ENCODE measurements at places on chromosomes 4 and X.

DNA sequence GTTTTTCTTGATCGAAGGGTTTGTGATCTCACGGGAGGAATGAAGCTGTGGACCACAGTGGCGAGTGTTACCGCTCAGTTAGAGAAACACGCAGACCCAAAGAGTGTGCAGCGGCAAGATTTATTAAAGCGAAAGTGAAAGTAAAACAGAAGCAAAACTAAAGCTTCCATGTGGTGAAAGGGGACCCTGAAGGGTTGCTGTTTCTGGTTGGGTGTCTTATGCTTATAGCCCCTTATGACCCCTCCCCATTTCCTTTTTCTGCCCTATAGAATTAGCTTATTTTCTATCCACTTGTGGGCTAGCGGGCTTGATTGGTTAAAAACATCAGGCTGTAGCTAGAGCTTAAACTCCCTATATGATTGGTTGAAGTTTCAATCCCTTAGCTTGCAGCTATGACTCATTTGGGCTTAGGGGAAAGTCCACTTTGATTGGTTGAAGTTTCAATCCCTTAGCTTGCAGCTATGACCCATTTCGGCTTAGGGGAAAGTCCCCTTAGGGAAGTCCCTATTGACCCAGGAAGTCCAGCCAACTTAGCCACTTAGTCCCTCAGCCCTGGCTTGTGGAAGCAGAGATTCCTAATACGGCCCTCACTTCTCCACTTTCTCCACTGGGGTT lies 171.2 kb upstream of the NWD2 start:
- no peak for DNase-seq

GRCh38 chr4:136103616-136104015 lies 1428.7 kb downstream of the PCDH18 start:
- DNase-seq, result no peak

DNA sequence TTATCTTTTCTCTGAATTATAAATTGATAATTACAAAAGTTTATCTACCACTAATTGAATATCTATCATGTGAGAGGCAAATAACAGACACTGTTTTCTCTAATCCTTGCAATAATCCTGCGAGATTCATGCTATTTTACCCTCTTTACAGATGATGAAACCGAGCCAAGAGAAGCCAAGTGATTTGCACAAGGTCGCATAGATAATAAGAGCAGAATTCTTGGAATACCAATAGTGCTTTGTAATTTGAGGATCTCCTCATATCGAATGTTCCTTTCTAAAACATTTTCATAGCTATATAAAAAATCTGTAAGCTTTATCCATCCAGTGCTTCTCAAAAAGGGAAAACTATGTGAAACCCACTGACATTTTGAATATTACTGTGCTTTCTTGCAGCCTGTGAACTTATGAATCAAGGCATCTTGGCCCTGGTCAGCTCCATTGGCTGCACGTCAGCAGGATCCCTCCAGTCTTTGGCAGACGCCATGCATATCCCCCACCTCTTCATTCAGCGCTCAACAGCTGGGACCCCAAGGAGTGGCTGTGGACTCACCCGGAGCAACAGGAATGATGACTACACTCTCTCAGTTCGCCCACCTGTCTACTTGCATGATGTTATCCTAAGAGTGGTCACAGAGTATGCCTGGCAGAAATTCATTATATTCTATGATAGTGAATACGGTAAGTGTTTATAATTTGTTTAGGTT lies 743.8 kb upstream of the ATOH1 start:
- DNase-seq, result no peak

GRCh38 chr4:142353149-142353738 lies 492.9 kb downstream of the INPP4B start:
- no peak for DNase-seq

DNA sequence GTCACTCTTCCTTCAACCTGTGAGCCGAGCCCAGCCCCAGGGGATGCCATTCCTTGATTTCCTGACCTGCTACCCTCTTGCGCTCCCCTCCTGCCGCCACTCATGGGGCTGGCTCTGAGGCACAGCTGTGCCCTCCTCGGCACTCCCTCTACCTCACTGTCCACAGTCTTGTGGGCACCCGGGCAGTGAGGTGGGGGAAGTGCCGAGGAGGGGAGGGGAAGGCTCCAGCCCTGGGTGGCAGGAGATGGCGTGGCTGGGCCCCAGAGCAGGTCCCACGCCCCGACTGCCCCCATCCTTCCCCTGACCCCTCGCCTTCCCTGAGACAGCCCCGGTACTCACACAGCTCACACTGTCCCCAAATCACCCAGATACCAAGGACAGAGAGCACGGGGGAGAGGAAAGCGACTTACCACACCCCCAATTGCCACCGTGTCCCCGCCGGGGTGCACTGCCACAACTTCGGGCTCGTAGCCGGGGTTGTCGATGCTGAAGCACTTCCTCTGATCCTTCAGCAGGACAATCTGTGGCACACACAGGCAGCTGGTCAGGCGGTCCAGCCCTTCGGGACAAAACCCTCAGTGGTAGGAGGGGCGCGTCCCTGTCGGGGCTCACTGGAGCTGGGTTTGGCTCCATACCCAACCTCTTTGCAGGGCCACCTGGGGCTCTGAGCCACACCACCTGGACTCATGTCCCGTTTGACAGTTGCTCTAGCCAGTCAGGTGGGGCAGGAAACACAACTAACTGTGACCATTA lies 37.9 kb downstream of the WDR1 start:
- DNase-seq, result no peak

DNA sequence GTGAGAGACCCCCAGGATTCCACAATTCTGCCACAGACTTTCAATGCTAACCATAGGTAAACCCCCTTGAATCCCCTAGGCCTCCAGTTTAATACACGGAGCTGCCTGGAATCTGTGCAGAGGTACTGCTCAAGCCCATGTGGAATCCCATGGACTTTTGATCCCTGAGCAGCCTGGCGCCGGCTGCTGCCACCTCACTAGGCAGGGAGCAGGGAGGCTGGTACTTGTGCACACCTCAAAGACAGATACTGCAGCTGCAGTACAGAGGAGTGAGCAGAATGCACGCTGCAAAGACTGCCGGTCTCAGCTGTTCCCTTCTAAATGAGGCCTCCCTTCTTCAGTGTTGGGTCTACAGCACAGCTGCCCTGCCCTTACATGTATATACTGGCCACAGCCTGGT lies 79.4 kb downstream of the RPS6KA6 start:
- no peak for DNase-seq

- no peak for DNase-seq
Measured at GRCh38 chr4:181181331-181181730, 1061.9 kb upstream of the TENM3 start.

- peak; percentile 38 for DNase-seq
Measured at GRCh38 chrX:154013614-154014360, 5.9 kb downstream of the IRAK1 start.

GRCh38 chrX:46841346-46841745 lies 4.5 kb downstream of the RP2 start:
- no peak for DNase-seq

DNA sequence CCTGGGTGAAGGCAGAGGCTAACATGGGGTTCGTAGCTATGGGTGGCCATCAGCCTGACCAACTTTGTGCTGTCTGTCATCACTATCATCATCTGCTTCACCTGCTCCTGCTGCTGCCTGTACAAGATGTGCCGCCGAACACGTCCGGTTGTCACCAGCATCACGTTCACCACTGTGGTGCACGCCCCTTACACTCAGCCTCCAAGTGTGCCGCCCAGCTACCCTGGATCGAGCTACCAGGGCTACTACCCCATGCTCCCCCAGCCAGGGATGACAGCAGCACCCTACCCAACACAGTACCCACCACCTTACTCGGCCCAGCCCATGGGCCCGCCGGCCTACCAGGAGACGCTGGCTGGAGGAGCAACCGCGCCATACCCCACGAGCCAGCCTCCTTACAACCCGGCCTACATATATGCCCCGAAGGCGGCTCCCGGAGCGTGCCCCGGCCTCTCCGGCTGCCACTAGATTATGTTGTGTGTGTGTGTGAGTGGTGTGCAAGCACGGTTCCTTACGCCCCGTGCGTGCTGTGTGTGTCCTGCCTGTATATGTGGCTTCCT lies 238.1 kb upstream of the ZCCHC13 start:
- DNase-seq, result no peak

DNA sequence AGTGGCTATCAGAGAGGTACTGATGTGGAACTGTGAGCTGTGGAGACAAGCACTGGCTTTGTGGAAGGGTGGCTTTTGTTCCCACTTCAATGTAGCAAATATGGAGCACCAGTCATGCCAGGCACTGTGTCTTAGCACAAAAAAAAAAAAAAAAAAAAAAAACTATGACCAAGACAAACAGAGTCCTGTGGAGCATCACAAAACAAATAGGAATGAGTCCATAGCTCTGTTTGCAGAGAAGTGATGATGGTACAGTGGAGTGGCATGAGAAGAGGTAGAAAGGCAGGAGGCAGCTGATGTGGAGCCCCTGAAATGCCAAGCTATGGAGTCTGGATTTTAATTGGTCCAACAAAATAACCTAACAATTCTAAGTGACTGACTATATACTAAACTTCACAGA lies 116.9 kb downstream of the RAB28 start:
- DNase-seq, result no peak

DNA sequence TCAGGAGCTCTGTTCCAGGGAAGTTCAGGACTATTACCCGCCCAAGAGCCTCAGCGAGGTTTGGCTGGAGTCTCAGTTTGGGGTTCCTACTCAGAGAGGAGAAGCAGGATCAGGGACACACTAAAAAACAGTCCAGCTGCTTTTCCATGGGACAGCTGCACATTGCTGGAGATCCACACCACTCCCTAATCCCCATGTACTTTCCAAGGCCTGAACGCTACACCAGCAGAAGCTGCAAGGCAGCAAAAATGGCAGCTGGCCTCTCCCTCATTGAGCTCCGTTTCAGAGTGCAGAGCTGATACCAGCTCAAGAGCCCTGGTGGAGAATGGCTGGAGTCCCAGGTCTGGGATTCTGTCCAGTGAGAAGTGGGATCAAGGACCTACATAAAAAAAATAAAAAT lies 551.2 kb upstream of the PABPC5 start:
- DNase-seq, result no peak

- DNase-seq, result no peak
Measured at GRCh38 chr4:139171876-139172691, 4.9 kb downstream of the ELF2 start.

DNA sequence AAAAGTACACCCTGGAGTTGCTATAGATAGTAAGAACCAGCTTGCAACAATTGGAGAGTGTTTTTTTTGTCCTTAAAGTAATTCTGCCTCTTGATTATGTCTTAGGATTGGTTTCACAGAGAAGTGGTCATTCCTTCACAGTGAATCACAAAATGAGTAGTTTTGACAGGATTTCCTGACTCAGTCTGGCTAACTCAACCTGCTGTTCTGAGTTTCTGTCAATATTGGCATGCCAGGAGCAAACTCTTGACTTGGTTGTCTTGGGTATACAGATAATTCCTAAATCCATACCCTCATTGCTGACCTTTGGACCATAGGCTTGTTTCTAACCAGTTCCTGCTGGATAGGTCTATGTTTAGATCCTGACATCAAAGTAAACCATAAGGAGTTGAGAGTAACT lies 9.4 kb downstream of the FHIP1A start:
- no peak for DNase-seq

GRCh38 chr4:142091085-142091513 lies 454.7 kb downstream of the IL15 start:
- DNase-seq, result no peak

DNA sequence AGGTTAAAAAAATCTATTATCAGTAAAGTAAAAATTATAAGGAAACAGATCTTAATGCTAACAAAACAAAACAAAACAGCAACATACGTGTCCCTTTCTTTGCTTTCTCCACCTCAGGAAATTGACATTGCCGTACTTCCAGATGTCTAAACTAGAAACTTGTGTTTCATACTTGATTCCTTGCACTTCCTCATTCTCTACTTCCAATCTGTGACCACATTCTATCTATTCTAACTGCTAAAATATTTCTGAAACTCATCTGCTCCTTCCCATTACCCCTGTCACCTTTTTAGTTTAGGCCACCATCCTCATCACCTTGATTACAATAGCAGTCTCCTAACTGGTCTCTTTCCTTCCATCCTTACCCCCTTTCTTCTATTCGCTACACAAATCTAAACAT lies 22.5 kb upstream of the RPA4 start:
- no peak for DNase-seq

DNA sequence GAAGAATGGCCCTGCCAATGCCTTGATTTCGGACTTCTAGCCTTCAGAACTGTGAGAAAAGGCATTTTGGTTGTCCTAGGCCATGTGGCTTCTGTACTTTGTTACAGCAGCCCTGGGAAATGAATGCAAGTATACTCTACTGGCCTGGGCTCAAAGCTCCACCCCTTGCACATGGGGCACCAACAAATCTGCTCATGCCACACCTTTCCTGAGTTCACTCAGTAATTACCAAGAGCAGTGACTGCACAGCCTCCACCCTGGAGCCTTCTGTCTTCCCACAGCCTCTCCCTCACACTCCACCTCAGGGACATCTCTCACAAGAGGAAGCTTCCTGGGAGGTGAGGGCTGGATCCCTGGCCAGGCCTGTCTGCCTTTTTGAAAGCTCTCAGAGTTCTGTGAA lies 29.1 kb upstream of the GAB1 start:
- DNase-seq, result no peak

DNA sequence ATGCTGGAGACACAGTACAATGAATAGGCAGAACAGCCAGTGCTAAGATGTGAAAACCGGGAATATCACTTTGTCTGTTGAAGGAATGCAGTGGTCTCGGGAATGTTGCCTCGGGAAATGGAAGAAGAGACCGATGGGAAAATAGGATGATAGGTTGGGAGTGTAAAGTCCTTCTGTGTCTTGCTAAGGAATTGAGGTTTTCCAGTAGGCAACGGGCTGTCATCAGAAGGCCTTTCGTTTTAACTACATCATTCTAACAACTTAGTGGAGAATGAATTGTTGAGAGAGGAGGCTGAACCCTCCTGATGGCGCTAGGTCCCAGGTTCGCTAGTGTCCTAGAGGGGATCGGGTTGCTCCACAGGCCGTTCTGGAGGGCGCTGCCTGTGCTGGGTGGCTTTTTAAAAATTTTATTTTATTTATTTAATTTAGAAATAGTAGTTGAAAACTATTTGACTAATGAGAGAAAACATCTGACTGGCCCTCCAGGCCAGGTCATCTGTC lies 730 bp downstream of the VBP1 start:
- DNase-seq, result no peak

DNA sequence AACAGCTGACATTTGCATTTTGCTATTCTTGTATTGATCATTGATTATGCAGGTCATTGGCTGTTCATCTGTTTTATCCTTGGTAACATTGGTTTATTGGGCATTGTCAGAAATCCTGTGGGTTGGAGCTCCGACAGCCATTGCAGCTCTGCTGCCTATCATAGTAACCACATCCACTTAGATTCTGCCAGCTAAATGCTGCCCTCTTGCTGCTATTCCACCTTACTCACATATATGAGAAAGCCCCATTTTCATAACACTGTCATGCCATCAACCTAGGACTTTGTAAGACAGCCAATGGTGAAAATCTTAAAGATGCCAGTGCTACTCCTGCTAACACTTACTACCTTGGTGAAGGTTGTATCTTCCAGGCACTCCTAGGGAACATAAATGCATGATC lies 187.3 kb upstream of the CXCL13 start:
- no peak for DNase-seq

DNA sequence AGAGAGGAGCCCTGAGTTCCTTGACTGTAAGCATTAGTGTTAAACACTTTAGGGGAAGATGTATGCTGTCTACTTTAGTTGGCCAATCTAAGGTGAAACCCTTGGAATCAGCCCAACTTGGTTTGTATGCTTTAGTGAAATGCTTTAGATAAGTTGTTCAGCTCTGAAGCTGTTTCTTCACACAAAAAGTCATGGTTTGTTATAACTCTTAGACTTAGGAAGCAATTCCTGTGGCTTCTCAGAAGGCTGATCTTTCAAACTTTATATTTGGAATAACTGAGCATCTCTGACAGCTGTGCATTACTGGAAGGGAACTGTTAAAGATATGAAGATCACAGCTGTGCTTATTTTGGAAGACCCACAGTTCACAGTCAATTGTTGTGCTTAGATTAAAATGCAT lies 714.1 kb downstream of the FAT4 start:
- DNase-seq, result no peak
